Cerebellar nuclear complex (tissue), 1 donor: ENCODE measurements at places on chromosomes 6 and 20.

- DNase-seq = no peak
Measured at GRCh38 chr6:23784301-23784919, 341.6 kb upstream of the NRSN1 start.

DNA sequence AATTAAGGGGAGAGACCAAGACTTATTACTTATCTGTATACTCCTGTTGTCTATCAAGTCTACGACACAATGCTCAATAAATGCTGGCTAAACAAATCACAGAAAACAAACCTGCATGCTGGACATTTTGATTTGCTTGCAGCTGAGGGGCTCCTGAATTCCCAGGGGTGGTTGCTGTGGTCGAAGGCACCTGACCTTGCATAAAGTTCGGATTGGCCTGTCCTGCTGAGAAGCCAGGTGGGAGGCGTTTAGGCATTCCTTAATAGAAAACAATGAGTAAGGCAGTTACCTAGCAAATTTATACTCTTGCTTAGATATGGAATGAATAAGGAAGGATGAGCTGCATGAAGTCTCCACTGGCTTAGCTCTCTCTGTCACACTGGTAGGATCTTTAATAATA, 50.5 kb downstream of the TP53INP2 start:
- no peak for DNase-seq

- DNase-seq = no peak
Measured at GRCh38 chr6:150689900-150690590, 90.4 kb downstream of the PLEKHG1 start.

DNA sequence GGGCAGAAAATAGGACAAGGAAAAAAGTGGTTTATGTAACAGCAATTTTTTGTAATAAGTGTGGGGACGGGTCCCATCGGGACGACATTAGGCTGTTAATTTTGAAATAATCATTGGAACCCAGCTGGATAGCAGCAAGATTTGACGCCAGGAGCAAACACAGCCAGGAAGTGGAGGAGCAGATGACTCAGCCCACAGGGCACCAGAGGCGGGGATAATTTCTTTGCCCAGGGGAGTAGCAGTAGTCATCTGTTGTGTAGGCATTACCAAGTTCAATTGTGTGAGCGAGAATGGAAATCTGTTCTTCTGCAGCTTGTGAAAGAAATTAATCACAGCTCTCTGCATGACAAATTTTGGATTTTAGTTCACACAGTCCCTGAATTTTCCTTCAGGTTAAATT, 22.6 kb upstream of the RIN2 start:
- DNase-seq = no peak

DNA sequence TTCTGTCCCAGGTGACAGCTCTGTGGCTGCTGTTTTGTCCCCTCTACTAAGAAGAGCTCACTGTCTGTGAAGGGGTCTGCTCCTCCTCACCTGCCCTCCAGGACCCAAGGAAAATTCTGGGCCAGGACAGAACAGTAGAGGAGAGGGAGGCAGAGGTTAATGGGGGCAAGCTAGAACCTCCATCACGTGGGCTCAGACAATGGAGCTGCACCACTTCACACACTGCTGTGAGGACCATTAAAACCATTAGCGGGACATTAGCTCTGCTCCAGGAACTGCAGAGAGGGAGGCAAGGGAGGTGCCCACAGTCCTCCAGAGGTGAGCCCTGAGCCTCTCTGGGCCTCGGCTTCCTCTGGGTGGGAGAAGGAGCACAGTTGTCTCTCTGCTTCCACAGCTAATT, 78.4 kb downstream of the NOL4L start:
- no peak for DNase-seq

GRCh38 chr6:138007014-138007472, 100.2 kb downstream of the PERP start:
- no peak for DNase-seq

GRCh38 chr6:27582928-27583725, 110.2 kb upstream of the ZNF184 start:
- DNase-seq = no peak

DNA sequence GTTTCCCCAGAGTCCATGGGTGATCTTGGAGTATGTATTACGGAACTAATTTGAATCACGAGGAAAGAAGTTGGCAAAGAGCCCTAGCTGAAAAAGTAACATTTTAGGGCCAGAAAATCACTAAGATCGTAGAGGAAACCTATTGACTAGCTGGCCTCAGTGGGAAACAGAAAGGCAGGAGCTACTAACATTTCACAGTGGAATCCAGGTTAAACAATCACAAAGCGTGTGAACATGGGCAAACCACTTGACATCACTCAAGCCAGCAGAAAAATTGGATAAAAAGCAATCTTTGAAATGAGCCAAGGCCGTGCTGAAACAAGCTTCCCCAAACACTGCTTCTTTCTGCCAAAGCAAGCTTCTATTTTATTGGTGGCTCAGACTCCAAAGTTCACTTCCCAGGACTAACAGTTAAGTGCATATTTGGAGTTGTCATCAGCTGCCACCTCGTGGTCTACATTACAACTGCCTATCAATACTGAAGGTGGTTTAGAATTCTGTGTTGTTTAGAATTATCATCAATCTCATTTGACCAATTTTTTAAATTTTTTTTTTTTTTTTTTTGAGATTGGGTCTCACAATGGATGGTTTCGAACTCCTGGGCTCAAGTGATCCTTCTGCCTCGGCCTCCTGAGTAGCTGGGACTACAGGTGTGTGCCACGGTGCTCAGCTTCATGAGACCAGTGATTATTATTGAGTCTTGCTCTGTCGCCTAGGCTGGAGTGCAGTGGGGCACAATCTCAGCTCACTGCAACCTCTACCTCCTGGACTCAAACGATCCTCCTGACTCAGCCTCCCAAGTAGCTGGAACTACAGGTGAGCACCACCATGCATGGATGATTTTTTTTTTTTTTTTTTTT, 10.6 kb downstream of the RPS10 start:
- DNase-seq = no peak

DNA sequence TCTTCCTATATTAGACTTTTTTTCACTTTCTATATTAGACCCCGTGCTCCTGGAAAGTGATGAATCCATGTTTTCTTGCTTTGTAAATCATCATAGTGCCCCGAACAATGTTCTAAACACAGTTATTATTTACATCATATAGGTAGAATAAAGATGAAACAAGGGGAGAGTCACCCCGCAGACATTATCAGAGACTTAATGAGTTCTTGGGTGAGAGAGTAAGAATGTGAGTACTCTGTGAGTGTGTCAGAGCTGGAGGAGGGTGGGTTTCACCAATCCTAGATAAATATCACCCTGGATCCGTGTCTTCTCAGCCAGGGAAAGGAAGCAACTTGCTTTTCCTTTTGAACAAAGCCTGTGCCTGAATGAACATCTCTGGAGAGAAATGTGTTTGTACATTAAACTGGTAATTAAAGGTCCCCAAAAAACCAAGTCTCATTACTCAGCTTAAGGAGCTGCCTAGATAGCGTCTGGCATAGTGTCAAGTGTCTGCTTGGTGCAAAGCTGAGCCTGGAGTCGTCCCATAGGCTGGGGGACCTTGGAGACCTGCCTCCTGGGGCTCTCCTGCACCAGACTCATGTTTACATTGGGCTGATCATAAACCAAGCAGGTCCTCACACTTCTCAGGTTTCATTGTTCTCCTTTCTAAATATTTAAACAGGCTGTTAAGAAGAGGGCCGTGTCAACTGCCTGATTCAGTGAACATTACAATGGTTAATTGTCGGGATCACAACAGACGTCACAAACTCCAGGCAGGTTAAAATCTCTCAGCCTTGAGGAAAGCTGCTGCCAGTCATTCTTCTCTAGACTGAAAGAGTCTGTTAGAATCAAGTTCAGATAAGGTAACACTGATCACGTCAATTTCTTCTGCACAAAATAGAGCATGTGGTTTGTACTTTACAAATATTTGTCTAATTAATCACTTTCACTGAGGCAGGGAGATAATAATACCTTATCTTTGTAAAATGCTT, 179.7 kb upstream of the MYLIP start:
- DNase-seq = no peak
